ENCODE measurements at places on chromosomes 4 and X. TPM values are rescaled to one million over a fixed set of nuclear protein-coding genes. Genes with fewer than 3 reads are reported as not detected.

The IQCM gene
- polyA plus RNA-seq = not detected

The SPANXN3 gene
- not detected for polyA plus RNA-seq

The VSIG4 gene
- polyA plus RNA-seq = 56.8 TPM

The MAGEA11 gene
- polyA plus RNA-seq = not detected

The PLRG1 gene
- polyA plus RNA-seq = 52.5 TPM

The SLIT2 gene
- polyA plus RNA-seq = 0.08 TPM

The KLHL8 gene
- 28.6 TPM for polyA plus RNA-seq

The F9 gene
- not detected for polyA plus RNA-seq

The GNRHR gene
- not detected for polyA plus RNA-seq

The BEND2 gene
- 0.04 TPM for polyA plus RNA-seq

The PLAC1 gene
- not detected for polyA plus RNA-seq

The MSANTD1 gene
- not detected for polyA plus RNA-seq

The NAP1L3 gene
- not detected for polyA plus RNA-seq

The CDKL2 gene
- polyA plus RNA-seq = not detected
